Bronchial smooth muscle cell (primary cell): ENCODE measurements at places on chromosomes 1 and 21. TPM values are rescaled to one million over a fixed set of nuclear protein-coding genes. Genes with fewer than 3 reads are reported as not detected.

PAPPA2 gene
- 0.47 and 2.8 TPM in 2 replicates for total RNA-seq

SPRR2G gene
- not detected in 2 replicates for total RNA-seq

LYPD8 gene
- total RNA-seq, result not detected in 2 replicates

FAM167B gene
- 0.34 and 0.47 TPM in 2 replicates for total RNA-seq

CDK18 gene
- 0.09 and 0.16 TPM in 2 replicates for total RNA-seq
